ENCODE measurements at places on chromosomes 5 and 9.

- no peak for DNase-seq
Measured at GRCh38 chr5:3925935-3926334, 330.3 kb downstream of the IRX1 start.

DNA sequence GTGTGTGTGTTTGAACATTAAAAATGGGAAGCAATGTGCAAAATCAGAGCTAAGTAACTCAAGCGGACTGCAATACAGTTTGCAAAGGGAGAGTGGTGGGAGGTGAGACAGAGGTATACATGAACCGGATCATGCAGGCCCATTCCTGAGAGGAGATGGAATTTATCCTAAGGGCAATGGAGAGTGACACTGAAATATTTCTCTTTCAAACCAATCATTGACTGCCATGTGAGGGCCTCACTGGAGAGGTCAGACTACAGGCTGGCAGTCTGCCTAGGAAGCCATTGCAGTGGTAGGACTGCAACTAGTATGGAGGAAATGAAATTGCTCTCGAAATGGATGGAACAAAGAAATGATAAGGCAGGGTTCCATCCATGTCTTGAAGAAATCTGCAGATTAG, 34.8 kb downstream of the TNFSF15 start:
- DNase-seq = no peak

GRCh38 chr9:129407905-129408452, 212.9 kb downstream of the C9orf50 start:
- no peak for DNase-seq

- DNase-seq = no peak
Measured at GRCh38 chr5:177995691-177996595, at the start of gene PROP1. TSS of gene PROP1 (minus strand) at chr5:177996242. CDS start at chr5:177995933, 309 bp downstream.

GRCh38 chr5:109533751-109534272, 124.0 kb upstream of the PJA2 start:
- no peak for DNase-seq

DNA sequence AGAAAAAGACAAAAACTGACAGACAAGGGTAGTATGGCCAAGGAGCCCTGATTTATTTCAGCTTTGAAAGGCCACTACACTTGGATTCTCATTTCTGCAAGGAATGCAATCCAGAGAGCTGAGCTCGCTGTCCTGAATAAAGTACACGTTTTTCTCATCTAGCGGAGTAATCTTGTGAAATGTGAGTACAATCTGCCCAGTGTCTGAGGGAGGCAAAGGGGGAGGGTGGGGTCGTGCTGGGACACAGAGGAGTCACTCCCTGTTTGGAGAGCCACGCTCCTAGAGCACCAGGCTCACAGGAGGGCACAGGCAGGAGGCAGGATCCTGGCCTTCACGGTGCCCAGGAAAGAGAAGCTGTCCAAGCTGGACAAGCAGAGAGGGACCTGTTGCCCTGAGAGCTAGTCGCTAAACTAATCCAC, 51.0 kb upstream of the IFNK start:
- DNase-seq = no peak

GRCh38 chr5:127518319-127518621, 830 bp downstream of the PRRC1 start:
- DNase-seq = no peak

DNA sequence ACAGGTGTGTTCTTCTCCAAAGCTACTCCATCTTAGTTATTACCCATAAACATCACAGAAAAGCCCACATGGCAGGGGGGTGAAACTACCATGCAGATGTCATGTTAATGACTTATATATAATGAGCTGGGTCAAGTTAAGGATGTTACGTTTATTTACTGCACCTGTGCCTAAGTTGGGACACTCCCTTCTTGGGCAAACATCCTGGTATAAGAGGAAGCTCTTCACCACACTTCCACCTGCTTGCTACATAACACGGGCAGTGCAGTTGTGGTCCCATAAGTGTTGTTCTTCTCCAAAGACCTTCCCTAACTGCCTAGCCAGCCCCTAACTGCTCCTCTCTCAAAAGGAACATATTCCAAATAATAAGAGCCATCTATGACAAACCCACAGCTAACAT, 9.3 kb upstream of the ZCCHC9 start:
- DNase-seq = no peak

- DNase-seq = no peak
Measured at GRCh38 chr9:122213589-122214413, 15.0 kb downstream of the LHX6 start.

- DNase-seq = no peak
Measured at GRCh38 chr5:62969409-62970120, 390.9 kb downstream of the LRRC70 start.

DNA sequence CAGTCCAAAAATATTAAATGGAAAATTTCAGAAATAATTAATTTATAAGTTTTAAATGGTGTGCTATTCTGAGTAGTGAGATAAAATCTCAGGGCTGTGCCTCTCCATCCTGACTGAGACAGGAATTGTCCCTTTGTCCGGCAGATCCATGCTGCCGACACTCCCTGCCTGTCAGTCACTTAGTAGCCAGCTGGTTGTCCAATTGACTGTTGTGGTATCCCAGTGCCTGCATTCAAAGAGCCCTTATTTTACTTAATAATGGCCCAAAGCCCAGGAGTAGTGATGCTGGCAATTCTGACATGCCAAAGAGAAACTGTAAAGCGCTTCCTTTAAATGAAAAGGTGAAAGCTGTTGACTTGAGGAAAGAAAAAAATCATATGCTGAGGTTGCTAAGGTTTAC, 157.5 kb downstream of the ENC1 start:
- no peak for DNase-seq

- DNase-seq = no peak
Measured at GRCh38 chr5:138784590-138784989, 31.4 kb downstream of the CTNNA1 start.

DNA sequence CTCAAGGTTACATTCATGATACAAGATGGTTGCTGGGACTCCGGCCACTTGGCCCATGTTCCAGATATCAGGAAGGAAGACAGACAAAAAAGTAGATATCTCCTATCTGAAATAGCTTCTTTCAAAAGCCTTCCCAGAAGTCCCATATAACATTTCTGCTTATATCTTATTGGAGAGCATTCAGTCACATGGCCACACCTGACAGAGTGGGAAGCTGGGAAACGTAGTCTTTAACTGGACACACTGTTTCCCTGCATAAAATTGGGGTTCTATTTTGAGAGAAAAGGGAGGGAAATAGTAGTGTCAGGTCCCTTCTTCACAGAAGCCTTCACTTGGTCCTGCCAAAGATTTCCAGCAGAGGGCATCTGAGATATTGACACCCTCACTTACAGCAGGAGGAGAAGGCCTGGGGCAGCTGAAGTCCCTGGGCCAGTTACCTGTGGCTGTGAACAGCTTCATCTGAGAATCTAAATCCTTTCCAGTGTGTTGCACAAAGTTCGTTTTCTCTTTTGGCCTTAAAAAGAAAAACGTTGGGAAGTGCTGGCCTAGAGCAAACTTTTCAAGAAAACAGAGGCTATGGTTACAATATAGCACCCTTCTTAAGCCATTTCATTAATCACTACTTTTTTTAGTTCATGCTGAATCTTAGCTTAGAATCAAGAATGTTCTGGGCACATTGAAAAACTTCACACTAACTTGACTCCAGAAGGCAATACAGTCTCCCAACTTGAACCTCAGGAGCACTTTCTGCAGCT, 33.5 kb downstream of the SPEF2 start:
- DNase-seq = peak; percentile 22
